ENCODE measurements at places on chromosomes 1 and 21.

GRCh38 chr1:8586438-8586837 lies 231.0 kb downstream of the RERE start:
- no peak for DNase-seq

DNA sequence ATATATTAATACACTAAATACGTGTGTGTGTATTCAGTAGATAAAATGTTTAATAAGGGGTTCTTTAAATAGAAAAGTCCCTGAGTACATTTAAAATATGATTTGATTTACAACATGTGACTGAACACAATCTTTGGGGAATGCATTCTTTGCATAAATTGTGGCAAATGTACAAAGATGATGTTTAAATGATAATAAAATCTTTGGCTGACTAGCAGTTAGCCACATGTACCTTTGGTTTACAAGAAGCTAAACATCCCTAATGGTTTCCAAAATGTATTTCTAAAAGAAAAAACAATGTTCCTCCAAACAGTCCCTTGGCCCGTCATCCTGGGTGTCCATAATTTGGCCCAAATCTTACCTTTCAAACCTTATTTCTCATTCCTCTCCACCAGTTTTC lies 106.4 kb upstream of the MARK1 start:
- DNase-seq, result no peak

- DNase-seq, result no peak
Measured at GRCh38 chr1:48692235-48692634, 84.5 kb downstream of the BEND5 start.

DNA sequence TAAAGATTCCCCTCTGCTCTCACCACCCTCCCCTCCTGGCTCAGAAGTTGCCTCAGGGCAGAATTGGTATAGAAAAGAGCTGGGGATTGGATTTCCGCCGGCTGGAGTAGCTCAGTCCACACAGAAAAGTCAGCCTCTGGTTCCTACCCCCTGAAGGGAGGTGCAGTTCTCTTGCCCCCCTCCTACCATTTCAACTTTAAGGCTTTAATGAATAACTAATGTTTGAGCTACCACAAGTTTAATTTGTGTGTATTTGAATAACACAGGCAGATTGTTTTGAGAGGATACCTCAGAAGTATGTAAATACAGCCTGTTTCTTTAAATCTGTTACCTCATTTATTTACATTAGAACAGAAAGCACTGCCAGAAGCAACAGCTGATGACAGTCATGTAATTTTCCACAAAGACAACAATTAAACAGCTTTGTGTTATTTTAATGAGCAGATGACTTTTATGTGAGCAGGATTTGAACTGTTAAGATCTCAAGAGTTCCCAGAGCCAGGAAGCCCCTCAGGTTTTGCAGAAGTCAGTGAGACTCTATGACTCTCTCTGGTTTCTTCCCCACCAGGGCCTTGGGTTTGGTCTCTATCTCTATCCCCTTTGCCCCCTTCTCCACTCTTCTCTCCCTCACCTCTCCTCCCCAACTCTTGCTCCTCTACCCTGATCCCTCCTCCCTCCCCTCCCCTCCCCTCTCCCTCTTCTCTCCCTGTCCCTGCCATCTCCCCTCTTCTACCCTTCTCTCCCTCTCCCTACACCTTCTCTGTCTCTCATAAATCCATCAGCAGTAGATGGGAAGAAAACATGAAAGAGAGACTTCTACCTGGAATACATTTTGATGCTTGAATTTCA lies 26.3 kb downstream of the DUSP10 start:
- peak; percentile 85 for DNase-seq

DNA sequence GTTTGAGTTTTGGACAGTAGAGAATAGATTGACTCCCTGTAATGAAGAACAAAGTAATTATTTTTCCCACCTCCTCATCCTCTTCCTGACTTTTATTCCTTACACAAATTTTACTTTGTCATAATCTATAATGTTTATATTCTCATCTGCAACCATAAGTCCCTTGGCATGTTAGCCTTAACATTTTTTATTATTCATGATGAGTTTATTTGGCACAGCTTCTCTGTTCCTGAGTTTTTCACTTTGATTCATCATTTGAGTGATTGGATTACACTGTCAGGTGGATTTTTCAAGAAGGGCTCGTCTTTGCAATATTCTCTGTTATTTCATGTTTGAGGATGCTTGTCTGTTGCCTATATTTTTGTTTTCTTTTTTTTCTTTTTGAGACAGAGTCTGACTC lies 35.7 kb downstream of the TNFRSF8 start:
- DNase-seq, result no peak

DNA sequence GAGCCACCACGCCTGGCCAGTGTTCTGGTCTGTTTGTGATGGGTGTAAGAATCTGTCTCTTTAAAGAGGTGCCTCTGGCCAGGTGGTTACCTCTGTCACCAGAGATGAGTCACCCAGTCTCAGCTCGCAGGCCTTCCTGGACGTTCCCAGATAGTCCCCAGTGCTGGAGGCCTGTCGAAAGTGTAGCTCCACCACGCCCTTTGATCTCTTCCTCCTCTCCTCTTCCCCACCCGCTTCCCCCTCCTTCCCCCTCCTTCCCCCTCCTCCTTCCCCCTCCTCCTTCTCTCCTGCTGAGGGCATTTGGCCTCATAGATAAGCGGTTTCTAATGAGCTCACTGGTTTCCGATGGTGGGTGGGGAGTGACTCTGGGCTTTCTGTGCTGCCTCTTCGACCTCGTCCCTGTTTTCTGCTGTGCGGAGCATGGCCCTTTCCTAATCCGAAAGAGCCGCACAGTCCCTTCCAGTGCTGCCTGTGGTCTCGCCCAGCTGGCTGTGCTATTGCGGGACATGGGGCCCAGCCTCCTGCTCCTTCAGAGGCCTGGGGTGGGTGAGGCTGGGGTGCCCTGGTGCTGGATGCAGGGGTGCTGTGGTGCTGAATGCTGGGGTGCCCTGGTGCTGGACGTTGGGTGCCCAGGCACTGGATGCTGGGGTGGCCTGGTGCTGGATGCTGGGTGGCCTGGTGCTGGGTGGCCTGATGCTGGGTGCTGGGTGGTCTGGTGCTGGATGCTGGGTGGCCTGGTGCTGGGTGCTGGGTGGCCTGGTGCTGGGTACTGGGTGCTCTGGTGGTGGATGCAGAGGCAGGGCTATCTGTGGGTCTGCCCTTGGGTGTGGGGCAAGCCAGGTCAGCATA lies 19.2 kb downstream of the AGPAT3 start:
- DNase-seq, result no peak

DNA sequence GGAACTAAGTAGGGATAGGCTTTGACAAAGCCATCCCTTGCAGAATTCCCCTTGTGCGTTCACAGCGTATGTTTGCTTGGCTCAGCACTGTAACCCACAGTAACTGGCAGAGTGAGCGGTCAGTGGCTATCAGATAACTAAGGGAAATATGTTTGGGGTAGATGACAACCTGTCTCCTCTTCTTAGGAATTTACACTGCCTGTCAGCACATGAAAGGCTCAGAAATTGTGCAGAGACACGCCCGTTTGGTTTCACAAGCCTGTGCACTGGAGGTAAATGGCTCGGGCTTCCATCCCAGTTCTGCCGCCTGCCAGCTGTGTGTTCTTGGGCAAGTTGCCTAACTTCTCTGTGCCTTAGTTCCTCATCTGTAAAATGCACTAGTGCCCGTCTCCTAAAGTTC lies 101.2 kb downstream of the PRDM2 start:
- DNase-seq, result no peak

DNA sequence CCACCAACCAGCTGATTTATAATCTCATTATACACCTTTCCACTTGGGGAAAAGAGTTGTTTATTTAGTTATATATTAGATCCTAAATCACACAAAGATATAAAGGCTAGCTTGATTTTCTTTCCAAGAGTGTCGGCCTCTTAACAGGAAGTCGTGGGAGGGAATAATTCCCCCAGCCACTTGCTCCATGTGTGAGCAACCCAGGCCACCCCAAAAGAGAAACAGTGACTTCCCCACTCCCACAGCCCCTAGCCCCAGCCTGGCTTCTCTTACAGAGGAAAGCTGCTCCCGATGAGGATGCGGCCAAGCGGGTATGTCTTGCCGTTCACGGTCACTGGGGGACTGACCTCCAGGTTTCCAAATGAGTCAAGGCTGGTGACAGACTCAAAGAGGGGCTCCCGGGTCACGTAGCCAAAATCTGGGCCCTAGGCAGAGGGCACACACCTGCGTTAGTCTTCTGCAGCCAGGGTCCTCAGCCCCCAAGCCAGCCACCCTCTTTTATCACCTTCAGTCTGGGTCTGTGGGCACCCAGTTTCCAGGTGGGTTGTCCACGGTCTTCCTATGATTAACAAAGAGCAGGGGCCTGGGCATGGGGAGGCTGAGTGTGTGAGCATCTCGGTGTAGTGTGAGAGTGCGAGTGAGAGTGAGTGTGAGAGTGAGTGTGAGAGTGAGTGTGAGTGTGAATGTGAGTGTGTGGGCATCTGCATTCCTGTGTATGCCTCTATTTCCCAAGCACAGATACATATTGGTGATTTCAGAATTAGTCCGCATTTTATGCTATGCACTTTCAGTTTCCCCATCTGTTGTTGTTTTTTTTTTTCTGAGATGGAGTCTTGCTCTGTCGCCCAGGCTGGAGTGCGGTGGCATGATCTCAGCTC lies 25.4 kb upstream of the SDHB start:
- DNase-seq, result no peak

DNA sequence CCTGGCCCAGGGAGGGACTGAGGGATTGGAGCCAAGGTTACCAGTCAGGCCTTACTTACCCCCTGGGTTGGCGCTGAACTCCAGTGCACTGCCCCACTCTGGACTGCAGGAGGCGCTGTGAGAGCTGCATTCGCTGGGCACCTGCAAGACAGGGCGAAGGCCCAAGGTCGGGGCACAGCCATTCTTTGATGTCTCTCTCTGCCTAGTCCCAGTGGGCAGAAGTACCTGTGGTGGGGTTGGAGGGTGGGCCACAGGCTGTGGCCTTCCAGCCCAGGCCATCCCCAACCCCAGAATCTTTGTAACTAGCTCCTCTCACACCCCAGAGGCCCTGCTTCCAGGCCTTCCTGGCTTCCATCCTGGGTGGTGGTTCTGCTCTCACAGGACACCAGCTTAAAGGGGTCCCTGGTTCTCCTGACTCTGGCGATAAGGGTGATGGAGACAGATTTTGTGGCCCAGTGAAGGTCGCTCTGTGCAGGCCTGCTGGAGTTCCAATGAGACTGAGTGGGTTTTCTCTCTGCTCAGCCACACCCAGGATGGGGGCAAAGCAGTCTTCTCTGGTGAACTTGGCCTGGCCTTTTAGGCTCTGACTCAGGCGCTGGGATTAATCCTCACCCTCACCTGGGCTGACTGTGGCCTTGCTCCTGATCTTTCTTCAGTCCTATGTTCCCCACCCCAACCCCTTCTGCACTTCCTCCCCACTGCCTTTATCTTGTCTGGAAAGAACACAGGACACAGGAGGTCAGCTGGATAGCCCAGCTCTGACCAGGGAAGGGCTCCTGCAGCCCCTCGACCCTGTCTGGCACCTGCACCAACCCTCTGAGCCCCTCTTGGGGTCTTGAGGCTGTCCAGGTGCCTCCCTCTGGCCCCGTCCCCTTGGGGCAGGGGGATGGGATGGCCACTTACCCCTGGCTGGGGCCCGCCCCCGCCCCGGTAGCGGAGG lies 954 bp downstream of the MYOG start:
- DNase-seq, result no peak

- DNase-seq, result no peak
Measured at GRCh38 chr1:170126696-170127095, 19.1 kb upstream of the NTMT2 start.

DNA sequence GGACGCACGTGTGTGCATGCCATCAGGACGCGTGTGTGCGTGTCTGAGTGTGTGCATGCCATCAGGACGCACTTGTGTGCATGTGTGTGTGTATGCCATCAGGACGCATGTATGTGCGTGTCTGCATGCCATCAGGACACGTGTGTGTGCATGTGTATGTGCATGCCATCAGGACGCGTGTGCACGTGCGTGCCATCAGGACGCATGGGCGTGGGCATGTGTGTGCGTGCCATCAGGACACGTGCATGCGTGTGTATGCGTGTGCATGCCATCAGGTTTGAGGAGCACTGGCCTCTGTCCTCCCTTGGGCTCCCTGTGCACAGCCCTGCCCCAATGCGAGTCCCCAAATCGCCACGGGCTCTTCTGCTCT lies 12.6 kb upstream of the C1QTNF12 start:
- no peak for DNase-seq

DNA sequence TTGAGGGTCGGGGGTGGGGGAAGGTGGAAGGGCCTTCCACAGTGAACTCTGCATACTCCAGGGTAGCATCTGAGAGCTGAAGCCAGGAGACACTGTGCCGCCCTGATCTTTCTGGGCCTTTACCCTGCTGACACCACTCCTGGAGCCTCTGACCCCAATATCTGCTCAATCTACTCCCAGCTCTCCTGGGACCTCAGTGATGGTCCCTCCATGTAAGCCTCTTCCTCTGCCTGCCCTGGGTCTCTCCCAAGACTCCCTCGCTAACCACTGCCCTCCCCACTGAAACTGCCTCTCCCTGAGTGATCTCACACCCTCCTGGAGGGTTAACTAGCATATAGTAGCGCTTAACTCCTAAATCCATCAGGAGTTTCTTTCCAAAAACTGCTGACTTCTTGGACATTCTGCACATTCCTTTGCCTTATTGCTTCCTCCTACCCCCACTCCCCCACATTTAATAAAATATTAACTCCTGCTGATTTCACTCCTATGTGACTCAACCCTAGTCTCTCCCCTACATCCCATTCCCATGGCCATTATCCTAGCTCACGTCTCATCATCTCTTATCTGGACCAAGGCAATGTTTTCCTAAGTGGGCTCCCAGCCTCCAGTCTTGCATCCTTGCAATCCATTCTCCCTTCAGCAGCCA lies 145.6 kb downstream of the HMGB4 start:
- DNase-seq, result no peak

DNA sequence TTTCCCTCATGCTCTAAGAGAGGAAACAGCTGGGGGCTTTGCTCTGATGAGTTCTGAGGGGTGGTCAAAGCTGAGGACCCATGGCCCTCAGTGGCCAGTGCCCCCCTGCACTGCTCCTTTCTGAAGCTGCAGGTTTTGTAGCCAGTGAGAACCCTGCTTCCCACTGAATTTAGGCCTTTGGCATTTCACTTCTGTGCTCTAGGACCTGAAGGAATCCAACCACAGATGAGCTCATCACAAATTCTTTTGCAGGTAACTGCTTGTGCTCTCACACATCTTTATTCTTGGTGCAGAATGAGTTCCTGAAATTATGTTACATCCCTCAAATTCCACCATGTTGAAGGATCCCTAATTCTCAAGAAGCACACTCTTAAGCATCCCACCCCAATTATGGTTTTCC lies 248.7 kb upstream of the IRF2BP2 start:
- no peak for DNase-seq

DNA sequence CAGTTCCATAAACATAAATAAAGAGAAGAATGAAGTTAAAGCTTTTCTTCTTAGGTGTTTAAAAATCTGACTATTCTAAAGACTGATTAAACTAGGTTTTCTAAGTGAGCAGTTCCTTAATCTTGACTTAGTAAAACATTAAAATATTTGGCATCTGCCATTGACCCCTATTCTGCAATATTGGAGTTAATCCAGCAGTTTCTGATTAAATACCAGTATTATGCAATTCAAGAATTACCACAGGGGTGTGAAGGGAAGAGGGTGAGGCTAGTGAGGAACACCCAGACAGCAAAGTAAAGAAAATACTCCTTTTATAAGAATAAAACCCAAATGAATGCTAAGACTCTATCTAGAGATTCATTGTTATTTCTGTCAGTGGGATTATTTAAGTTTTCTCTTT lies 40.9 kb downstream of the CLIC4 start:
- no peak for DNase-seq

Measured in NCI-H1436 (cell line).